HCT116 (cell line): ENCODE measurements at places on chromosomes 5 and 9.

DNA sequence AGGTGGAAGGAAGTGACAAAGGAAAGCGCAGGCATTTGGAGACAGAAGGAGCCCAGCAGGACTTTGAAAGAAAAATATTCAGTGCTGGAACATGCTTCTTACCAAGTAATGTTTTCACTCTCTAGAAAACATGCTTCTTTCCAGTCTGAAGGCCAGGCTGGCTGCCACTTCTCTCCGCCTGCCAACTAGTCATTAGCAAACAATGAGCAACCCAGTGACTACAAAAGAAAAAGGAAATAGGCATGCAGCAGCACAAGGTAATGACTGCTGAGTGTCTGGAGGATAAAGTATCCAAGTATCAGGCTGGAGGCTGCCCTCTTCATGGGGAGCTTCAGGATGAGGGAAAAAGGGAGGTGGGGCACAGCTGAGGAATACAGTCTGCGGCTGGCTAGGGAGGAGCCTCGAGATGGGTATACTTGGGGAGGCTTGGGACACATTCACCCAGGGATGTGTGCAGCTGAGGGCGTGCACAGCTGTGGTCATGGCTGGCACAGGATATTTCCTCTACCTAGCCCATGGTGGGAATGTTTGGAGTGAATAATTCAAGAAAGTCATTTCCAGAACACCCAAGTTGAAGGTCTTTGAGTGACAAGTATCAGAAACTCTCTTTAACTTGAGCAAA lies 161.5 kb upstream of the KIF2A start:
- DNase-seq, result no peak

DNA sequence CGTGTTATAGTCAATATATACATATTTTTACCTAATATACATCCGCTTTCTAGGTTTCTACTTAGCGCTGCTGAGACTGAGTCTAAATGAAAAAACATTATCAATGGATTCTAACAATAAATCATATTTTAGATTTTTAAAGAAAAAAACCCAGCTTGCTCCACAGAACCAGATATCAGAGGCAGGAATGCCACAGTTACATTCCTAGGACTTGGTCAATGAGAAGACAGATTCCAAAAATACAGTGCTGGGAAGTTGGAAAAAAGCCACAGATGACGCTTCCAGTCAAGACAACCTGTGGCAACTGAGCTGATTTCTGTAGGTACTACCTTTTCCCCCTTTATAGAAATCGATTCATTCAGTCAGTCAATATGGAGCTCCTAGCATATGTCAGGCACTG lies 577 bp upstream of the CCDC112 start:
- no peak for DNase-seq

DNA sequence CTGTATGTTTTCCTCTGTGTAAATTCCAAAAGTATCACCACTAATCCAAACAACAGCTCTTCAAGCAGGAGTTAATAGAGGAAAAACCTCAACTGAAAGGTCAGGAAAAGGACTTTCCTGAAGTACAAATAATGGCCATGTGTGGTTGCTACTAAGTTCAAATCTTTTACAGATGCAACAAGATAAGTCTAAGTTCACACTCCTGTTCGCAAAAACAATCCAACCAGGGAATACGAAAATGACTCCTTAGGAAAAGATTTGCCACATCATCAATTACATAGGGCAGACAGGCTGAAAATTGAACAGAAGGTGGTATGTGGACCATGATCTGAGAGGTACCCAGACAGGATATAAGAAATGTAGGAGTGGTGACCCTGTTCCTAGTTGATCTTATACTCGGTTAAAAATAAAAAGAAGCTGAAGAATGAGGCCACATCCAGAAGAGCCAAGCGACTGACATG lies 210.2 kb downstream of the TSSK1B start:
- no peak for DNase-seq

- DNase-seq, result no peak
These were observed at the start of gene TENT4A for GRCh38 chr5:6713274-6714225. TSS of gene TENT4A (plus strand) at chr5:6713432. CDS start at chr5:6713984, 552 bp downstream.

- no peak for DNase-seq
These were observed 135.5 kb downstream of the SEC61B start for GRCh38 chr9:99357575-99357974.

DNA sequence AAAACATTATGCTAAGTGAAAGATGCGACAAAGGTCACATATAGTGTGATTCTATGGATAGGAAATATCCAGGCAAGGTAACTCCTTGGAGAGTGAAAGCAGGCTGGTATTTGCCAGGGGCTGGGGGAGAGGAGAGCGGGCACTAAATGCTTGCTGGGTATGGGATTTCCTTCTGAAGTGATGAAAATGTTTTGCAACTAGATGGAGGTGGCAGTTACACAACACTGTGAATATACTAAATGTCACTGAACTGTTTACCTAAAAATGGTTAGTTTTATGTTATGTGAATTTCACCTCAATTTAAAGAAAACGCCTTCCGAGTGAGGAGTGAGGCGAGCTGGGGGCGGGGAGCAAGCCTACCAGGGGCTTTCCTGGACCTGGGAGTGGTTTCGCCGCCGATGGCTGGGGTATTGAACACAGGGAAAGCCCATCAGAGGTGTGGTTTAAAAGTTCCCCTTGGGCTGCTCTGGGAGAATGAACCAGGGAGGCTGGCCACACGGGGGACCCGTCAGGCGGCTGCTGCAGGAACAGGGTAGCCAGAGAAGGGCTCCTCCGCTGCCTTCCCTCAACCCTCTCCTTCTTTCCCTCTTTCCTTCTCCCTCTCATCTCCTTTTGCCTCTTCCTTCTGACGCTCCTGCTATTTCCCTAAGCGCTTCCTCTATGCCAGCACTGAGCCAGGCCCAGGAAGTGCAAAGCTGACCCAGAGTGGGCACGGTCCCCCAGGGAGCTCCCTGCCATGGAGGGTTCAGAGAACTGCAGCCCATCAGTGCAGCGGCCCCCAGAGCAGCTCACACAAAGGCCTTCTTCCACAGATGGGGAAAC lies 4.9 kb downstream of the AKNA start:
- no peak for DNase-seq

DNA sequence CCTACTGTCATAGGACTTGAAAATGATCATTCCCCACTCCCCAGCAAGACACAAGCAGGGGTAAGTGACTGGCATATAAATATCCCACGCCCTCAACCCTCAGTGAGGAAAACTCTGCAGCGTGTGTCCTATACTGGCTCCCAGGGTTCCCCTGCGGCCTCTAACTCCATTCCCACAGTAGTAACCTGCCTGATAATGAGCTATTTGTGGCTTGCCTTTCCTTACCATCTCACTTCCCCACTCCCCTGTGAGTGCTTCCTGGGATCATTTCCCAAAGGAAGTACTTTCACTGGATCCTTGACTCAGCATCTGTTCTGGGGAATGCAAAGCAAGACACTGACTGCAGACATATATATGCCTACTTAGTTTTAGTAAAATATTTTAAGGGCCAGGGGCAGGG lies 14.3 kb downstream of the CDC14B start:
- DNase-seq, result no peak
